Diencephalon (tissue), 1 donor: ENCODE measurements at places on chromosomes 11 and 22. TPM values are rescaled to one million over a fixed set of nuclear protein-coding genes. Genes with fewer than 3 reads are reported as not detected.

SLC5A1 gene
- 0.23 TPM for total RNA-seq

PHLDB1 gene
- 73.8 TPM for total RNA-seq

DENND6B gene
- 24.2 TPM for total RNA-seq

ISX gene
- not detected for total RNA-seq

KDM4E gene
- total RNA-seq, result not detected

APOA4 gene
- total RNA-seq, result not detected

SCT gene
- total RNA-seq, result not detected

EPS8L2 gene
- total RNA-seq, result 4.2 TPM

ART5 gene
- 1.4 TPM for total RNA-seq

PGR gene
- total RNA-seq, result 0.46 TPM

OR51B2 gene
- total RNA-seq, result 0.46 TPM

ADM2 gene
- total RNA-seq, result not detected

PLAAT5 gene
- 5.5 TPM for total RNA-seq
